ENCODE measurements at places on chromosomes 6 and 20.
A peak's percentile ranks its signal among the peaks of the same experiment; 100 is the strongest.

GRCh38 chr20:47551841-47552240 lies 50.2 kb downstream of the NCOA3 start:
- no peak for DNase-seq

GRCh38 chr6:107767637-107768036 lies 56.5 kb downstream of the SCML4 start:
- no peak for DNase-seq

DNA sequence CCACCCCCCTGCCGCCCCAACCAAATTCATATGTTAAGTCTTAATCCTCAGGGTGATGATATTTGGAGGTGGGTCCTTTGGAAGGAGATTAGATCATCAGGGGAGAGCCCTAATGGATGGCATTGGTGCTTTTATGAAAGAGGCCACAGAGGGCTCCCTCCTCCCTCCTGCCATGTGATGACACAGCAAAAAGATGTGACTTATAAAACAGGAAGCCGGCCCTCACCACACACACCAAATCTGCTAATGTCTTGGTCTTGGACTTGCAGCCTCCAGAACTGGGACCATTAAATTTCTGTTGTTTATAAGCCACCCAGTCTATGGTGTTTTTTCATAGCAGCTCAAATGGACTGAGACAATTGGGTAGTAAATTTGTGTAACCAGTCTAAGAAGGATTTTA lies 176.3 kb downstream of the ADGRG6 start:
- DNase-seq: no peak

GRCh38 chr6:44542401-44543116 lies 155.1 kb downstream of the CDC5L start:
- no peak for DNase-seq

DNA sequence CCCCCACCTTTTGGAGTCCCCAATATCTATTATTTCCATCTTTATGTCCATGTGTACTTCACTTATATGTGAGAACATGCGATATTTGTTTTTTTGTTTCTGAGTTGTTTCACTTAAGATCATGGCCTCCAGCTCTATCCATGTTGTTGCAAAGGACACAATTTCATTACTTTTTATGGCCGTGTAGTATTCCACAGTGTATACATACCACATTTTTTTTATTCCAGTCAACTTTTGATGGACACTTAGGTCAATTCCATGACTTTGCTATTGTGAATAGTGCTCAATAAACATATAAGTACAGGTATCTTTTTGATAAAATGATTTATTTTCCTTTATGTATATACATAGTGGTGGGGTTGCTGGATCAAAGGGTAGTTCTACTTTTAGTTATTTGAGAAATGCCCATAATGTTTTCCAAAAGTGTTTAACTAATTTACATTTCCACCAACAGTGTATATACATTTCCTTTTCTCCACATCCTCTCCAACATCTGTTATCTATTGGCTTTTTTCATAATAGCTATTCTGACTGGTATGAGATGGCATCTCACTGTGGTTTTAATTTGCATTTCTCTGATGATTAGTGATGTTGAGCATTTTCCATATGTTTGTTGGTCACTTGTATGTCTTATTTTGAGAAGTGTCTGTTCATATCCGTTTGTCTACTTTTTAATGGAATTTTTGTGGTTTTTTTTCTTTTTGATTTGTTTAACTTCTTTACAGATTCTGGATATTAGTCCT lies 34.0 kb upstream of the COL10A1 start:
- DNase-seq: no peak

DNA sequence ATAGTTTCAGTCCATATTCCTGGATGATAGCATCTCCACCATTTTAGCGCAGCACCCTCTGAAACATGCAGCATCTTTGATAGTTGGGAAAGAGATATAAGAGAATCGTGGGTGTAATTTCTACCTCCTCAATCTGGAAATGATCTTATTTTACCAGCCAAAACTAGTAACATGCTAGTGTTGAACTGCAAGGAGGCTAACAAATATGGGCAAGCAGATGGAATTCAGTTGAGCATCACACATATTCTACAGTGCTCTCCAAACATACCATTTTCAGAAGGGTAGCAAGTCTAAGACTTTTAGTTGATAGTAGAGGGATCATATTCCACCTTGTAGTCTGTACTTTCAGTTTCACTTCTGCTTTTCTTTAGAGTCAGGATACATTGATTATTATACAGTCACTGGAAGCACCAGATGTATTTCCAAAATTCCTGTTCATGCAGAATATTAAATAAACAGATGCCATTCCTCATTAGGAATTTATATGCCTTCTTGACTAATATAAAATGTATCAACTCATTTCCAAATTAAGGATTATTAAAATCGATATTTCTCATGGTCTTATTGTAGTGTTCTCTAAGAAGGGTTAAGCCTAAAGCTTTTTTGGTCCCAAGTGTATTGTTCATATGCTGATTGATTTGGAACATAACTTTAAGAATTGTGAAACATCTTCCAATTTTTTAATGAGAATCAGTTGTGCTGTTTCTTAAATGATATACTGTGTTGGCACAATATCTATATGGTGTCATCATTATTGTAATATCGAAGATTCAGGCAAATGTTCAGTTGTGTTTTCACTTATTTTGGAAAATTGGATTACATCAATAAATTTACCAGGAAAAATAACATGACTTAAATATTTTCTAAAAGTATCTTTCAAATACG lies 362.0 kb downstream of the CENPW start:
- no peak for DNase-seq

GRCh38 chr6:33587529-33587928 lies 7.5 kb upstream of the BAK1 start:
- no peak for DNase-seq

DNA sequence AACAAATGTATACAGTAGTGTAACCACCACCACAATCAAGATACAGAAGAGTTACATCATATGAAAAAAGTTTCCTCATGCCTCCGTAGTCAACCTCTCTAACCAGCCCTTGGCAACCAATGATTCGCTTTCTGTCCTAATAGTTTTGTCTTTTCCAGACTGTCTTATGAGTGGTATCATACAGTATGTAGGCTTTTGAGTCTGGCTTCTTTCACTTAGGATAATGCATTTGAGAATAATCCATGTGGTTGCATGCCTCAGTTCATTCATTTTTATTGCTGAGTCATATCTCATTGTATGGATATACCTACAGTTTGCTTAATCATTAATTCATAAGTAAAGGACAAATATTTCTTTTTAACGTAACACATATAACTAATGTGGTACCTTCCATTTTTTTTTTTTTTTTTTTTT lies 86.4 kb upstream of the RIPOR2 start:
- DNase-seq: no peak

DNA sequence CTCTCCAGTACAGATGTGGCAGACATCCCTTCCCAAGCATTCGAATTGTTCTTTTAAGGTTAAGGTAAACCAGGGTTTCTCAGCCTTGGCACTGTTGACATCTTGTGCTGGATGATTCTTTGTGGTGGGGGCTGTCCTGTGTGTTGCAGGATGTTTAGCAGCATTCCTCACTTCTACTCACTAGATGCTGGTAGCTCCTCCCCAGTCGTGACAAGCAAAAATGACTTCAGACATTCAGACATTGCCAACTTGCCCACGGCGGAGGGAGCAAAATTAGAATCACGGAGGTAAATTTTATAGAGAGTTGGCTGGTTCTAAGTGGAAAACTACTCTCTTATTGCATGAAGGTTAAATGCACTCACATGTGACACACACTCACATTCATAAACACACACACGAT lies 188.7 kb downstream of the GMPR start:
- no peak for DNase-seq

GRCh38 chr20:47466213-47466612 lies 35.5 kb upstream of the NCOA3 start:
- no peak for DNase-seq

DNA sequence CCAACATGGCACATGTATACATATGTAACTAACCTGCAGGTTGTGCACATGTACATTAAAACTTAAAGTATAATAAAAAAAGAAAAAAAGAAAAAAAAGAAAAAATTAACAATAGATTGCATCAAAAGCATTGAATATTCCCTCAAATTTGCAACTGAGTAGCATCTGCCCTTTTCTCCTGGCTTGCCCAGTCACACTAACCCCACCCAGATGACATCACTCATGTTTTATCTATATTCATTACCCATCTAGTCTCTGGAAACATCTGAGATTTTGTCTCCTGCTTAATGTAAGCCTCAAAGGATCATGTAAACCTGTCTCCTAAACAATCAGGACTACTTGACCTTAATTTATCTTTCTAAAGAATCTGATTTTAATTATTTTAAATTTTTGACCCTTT lies 706.8 kb downstream of the CD109 start:
- DNase-seq: no peak

DNA sequence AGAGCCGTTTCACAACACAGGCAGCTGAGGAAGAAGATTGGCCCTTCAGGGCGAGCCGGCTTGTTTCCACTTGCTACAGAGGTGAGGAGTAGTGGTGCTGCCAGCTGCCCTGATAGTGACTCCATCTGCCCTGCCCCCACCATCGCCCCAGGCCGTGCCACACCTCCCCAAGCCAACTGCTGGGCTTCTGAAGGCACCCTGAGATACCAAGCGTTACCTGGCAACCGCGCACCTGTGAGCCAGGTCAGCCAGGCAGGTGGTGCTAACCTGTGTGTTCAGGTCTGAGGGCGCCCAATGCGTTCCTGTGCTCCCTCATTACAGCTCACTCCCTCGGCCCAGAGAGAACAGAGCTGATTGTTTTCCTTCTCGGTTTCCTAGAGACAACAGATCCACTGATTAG lies 299.1 kb upstream of the ID4 start:
- no peak for DNase-seq

DNA sequence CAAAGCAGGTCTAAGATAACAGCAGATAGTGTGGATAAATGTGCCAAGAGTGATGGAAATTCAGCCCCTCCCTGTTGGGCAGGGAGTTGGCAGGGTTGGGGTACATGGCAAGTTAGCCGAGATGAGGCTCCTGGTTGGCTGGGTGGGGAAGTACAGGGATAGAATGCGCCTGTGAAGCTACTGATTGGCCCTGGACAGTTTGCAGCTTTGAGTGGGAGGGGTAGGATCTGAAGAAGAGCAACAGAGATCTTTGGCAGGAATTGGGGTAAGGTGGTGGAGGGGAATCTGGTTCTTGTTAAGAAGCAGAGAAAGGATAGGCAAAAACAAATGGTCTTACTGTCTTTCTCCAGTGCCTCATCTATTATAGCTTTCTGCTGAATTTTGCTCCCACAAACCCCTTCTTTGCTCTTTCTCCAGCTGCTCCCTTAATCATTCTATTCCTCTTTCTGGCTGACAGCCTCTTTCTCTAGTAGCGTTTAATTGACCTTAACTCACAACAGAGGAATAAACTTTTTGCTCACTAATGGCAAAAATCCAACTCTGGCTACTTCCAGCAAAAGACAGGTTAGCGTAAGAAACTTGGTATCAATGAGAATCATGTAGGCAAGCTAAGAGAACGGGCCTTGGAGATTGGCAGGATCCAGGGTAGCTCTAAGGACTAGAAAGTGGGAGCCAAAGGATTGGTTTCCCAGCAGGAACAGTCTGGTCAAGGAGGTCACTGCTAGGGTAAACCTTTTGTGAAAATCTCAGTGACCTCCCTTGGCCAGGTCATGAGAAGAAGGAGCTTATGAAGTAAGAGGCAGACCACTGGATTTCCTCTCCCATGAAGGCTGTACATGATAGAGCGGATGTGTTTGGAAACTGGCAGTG lies 86.3 kb upstream of the CARMIL1 start:
- DNase-seq: no peak

- DNase-seq: no peak
Observed at GRCh38 chr6:57013521-57013926, 33.0 kb upstream of the KIAA1586 start.

DNA sequence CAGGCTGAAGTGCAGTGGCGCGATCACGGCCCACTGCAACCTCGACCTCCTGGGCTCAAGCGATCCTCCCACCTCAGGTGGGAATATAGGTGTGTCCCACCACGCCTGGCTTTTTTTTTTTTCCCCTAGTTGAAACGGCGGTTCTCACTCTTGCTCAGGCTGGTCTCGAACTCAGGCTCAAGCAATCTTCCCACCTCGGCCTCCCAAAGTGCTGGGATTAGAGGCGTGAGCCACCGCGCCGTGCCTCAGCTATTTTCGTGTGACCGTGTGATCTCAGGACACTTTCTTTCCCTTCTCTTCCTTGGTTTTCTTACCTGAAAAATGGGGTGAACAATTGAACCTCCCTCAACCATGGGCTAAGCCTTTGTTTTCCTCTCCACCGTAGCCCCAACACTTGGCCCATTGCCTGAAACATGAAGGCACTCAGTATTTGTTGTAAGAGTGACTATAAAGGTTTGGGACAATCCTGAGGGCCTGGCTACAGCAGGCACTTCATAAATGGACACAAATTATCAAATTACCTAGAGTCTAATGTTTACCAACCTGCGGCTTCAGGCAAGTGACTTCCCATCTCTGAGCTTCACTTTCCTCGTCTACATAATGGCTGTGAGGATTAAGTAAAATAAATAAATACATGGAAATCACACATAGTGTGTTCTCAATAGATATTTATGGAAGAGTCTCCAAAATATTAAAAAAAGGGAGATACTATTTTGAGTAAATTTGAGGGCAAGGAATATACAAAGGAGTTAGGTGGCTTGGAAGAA lies 31.4 kb upstream of the ID1 start:
- DNase-seq: no peak

- DNase-seq: peak; percentile 64
Observed at GRCh38 chr20:36754656-36755222, 8.8 kb upstream of the NDRG3 start.

DNA sequence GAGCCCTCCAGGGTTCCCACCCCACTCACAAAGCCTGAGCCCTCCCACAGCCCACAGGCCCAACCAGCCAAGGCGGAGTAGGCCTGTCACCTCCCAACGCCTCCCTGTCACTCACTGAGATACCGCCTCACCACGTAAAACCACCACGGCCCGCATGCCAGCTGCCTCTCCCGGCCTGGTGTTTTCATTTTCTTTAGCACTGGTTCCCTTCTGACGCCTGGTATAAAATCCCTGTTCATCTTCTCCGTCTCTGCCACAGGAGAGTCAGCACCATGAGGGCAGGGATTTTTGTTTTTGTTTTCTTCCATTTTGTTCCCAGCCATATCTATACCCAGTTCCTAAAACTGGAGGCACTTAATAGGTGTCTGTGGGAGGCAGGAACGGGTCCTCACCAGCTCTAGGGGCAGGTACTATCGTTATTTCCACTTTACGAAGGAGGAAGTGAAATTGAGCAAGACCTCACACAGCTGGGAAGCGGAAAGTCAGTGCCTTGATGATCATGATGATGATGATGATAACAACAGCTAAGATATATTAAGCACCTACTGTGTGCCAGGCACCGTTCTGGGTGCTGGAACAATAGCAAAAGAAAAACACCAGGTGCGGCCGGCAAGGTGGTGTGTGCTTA lies 58.6 kb downstream of the SNAI1 start:
- DNase-seq: peak; percentile 80

GRCh38 chr6:68158256-68158655 lies 476.8 kb upstream of the ADGRB3 start:
- no peak for DNase-seq

DNA sequence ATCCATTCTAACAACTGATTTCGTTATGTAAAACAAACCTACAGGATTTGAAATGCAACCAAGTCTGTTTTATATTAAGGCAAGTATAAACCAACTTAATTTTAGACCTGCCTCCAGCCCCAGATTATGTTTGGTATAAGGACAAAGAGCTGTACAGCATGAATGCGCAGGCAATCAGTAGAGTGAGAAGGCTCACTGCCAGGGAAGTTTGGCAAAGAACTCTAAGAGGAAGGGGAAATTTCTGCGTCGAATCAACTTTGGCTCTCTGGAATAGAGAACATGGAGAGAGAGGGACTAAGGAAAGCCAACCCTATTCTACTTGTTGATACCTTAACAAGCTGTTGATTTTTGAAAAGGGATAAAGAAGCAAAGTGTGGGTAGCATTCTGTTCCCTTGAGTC lies 96.9 kb upstream of the FOXO3 start:
- DNase-seq: no peak
